Muscle of back (tissue), 13 donors: ENCODE measurements at places on chromosomes 5 and 9.

- no peak for DNase-seq
These were observed 172.1 kb downstream of the PPP2R2B start for GRCh38 chr5:146706321-146706972.

GRCh38 chr5:14810282-14810681 is 61.3 kb downstream of the ANKH start:
- no peak for DNase-seq

DNA sequence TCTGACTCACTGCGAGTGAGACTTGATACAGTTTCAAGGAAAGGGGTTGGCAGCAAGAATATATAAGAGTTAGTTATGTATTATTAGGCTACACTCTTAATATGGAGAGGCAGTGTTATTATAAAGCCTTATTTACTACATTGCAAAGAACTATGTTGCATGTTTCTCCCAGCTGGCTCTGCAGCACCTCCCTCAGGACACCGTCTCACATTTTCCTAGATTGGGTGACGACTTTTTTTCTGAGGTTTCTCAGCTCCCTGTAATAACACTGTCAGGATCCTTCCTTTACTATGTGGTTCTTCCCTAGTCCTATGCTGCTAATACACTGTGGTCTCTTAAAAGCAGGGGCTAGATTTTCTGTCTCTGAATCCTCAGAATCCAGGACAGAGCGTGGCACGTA is 153.7 kb downstream of the INSYN2B start:
- DNase-seq = no peak

GRCh38 chr5:134083517-134083916 is 31.0 kb upstream of the TCF7 start:
- DNase-seq = no peak

DNA sequence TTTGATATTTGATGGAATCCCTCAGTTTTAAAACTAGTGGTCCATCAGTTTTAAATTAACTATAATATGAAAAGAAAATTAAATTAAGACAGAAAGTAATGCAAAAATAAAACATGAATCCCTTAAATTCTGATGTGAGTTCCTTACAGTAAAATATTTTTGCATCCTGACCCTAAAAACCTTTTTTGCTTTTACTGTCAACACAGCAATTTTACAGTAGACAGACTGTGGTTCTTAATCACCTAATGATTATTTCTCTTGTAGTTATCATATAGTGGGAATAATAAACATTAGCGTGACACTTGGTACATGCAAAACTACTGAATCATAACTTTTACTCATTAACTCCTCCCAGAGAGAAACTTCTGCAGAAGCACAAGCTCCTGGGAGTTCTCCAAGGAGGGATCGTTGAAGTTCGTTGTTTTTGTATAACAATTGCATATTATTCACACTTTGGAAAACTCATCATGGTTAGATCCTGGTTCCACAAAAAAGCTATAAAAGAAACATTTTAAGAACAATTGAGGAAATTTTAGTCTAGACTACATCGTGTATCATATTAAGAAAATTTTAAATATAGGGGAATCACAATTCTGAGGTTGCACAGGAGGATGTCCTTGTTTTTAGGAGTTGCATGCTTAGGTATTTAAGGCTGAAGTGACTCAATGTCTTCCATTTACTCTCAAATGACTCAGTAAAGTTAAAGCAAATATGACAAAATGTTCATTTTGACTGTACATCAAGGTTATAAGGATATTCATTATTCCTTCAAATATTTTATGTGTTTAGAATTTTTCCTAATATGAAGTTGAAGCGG is 88.2 kb upstream of the NIPAL4 start:
- no peak for DNase-seq

- no peak for DNase-seq
These were observed 4.5 kb upstream of the TLE1 start for GRCh38 chr9:81693671-81694378.

- DNase-seq = no peak
These were observed 194.6 kb downstream of the DENND1A start for GRCh38 chr9:123735376-123735775.

GRCh38 chr9:35116539-35116897 is 856 bp upstream of the ATOSB start:
- no peak for DNase-seq

- no peak for DNase-seq
These were observed 269.8 kb downstream of the SYK start for GRCh38 chr9:91071184-91071990.

GRCh38 chr5:66417781-66418180 is 178.4 kb upstream of the MAST4 start:
- DNase-seq = peak; percentile 15

GRCh38 chr5:103745353-103746065 is 182.9 kb upstream of the NUDT12 start:
- DNase-seq = no peak

GRCh38 chr5:163642904-163643303 is 137.5 kb downstream of the MAT2B start:
- no peak for DNase-seq

DNA sequence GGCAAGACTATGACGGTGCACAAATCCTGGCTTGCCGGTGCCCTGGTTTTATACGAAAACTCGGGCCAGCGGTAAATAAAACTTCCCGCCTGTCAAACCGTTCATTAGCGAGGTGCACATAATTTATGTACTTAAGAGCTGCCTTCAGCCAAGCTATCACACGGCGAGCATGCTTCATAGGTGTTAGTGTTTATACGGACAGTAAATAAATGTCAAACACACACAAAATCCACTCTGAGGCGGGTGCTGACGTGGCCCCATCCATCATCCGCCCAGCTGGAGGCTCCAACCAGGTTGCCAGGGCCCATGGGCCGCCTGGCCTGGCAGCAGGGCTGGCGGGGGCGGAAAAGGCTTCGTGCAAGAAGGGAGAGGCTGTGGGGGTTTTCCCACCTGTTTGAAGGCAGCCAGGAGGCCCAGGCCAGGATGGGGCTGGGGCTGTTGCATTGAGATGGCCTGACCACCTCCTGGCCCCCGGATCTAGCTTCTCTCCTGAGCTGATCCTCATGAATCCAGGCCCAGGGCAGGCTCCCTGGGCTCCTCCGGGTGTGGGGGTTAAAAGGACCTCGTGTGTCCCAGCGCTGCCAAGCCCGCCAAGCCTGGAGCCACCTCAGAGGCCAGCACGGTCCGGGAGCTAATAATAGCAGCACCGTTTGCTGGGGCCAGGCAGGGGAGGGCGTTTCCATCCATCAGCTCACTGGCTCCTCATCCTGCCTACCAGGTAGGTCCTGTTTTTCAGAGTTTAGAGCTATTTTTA is 43.2 kb downstream of the BARX1 start:
- DNase-seq = no peak

GRCh38 chr5:109690975-109691574 is 1.3 kb downstream of the MAN2A1 start:
- DNase-seq = peak; percentile 88

- no peak for DNase-seq
These were observed 4.1 kb upstream of the RXRA start for GRCh38 chr9:134321946-134322741.

GRCh38 chr9:71403106-71403505 is 281.7 kb upstream of the TRPM3 start:
- no peak for DNase-seq

DNA sequence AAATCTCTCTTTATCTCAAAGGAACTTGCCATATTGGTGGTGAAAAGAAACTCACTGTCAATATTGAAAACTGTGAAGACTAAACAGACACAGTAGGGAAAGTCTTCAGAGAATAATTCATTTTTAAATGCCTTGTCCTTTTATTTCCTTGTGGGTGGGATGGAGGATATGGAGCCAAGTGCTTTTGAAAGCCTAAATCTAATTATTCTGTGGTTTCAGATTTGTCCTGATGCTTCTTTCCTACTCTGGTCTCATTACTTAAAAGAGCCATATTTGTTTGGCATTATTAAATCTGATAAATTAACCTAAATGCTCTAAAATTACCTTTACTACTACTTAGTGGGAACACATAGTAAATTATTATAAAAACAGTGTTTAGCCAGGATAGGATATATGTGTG is 258.3 kb upstream of the EFNA5 start:
- no peak for DNase-seq

- DNase-seq = no peak
These were observed 15.8 kb upstream of the FABP6 start for GRCh38 chr5:160213537-160213936.

- no peak for DNase-seq
These were observed 96.7 kb downstream of the ITGA1 start for GRCh38 chr5:52884453-52884852.

- DNase-seq = no peak
These were observed 10.2 kb upstream of the CEP72 start for GRCh38 chr5:601771-602465.

DNA sequence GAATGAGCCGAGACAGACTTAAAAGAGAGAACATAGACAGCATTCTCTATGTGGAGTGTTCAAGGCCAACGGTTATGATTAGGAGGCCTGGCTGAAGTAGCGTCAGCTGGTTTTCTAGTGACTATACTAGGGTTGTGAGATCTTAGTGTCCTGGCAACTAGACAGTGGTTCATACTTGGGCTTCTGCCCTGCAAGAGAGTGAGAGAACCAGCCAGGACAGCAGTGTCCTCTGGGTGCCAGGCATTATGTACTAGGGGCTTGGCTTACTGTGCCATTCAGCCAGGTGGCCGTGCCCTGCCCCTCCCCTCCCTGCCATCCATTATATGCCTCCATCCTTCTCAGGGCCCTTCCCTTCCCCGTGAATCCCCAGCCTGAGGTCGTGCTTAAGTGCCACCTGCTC is 56.8 kb downstream of the TRIO start:
- no peak for DNase-seq

DNA sequence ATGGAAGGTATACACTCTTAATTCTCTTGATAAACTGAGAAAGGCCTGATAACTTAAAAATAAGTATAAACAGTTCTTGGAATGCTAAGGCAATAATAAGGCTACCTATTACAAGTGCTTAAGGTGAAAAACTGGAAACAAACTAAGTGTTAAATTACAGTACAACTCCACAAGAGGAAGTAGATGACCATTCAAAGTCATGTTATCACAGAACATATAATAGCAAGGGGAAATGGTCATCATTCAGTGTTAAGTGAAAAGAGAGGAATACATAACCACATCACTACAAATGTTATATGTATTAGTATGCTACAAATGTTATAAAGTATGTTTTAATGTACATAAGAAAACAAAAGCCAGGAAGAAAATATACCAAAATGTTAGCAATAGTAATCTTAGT is 135.9 kb downstream of the CCDC192 start:
- DNase-seq = no peak

- no peak for DNase-seq
These were observed 10.0 kb downstream of the MARCHF11 start for GRCh38 chr5:16169550-16169949.

- no peak for DNase-seq
These were observed 82.8 kb downstream of the DAP start for GRCh38 chr5:10678244-10678643.

GRCh38 chr5:149358868-149359495 is 1.1 kb downstream of the PCYOX1L start:
- no peak for DNase-seq

DNA sequence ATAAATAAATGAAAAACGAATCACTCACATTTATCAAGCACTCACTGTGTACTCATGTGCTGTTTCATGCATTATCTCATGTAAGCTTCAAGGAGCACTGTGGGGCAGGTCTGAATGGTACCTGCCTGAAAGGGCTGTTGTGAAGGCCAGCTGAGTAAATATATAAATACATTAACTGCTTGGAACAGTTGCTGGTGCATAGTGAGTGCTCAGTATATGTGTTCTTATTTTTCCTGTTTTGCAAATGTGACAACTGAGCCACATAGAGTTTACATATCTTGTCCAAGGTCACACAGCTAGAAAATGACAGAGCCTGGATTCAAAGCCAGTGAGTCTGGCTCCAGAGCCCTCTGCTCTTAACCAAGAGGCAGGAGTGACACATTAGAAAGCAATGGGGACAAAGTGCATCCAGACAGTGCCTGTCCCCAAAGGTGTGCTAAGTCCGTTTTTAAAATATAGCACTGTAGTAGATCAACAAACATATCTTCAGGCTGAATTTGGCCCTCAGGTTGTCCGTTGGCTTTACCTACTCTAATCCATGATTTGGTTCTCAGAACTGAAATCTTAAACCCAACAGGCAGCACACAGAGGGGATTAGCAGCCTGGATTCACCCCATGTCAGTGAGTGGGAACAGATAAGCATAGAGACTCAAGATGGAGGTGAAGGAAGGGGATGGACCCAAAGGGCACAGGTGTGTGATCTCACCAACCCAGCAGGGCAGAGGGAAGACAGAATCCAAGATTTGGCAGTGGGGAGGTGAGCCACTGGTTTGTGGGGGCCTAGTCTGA is 70.8 kb downstream of the WWC1 start:
- no peak for DNase-seq

DNA sequence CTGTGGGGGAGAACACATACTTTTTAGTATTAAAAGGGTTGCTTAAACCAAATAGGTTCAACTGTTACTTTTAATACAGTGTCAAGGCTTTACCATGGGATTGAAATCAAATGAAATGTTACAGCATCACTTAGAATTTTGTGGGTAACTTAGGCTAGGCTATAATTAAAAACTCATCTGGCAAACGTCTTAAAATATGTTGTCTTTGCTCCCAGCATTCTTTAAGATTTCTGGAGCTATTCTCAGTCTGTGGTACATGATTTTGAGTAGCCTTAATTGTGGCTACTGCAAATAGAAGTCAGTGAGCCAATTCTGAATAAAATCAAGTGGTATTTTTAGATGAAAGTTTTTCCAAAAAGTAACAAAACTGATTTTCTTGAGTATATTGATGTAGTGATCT is 30.7 kb downstream of the UHRF2 start:
- no peak for DNase-seq

- DNase-seq = peak; percentile 27
These were observed 2.7 kb downstream of the GCNT4 start for GRCh38 chr5:75049456-75050351.

GRCh38 chr5:14557203-14557770 is 24.3 kb upstream of the OTULINL start:
- no peak for DNase-seq

GRCh38 chr5:125061726-125062125 is 315.3 kb upstream of the ZNF608 start:
- no peak for DNase-seq

DNA sequence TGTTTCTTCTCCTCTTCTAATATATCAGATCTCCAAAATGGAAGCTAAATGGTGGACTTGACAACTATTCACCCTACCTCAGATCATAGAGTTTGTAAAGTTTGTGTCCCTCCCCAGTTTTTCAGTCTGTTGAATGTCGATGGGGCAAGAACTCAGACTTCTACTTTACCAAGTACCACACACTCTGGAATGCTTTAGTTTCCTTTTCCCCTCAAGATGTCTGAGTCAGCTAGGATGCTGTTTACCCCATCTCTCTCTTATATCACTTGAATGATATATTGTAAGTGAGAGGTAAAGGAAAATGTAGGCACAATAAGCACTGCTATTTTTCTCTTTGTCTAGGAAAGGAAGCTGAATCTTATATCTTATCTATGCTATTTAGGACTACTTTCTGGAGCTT is 25.9 kb upstream of the TAL2 start:
- no peak for DNase-seq

GRCh38 chr5:134462761-134463160 is 51.1 kb upstream of the CDKN2AIPNL start:
- DNase-seq = no peak

- DNase-seq = no peak
These were observed 45.2 kb upstream of the NEK6 start for GRCh38 chr9:124212381-124213050.

GRCh38 chr5:157602505-157602904 is 26.9 kb upstream of the ADAM19 start:
- no peak for DNase-seq
